Activated CD4-positive, alpha-beta T cell treated with anti-CD3 and anti-CD28 coated beads, Interleukin-2, amount 10 ng/mL, durations not matched to agents 24 days and 14 days (primary cell): ENCODE measurements at places on chromosomes 6 and 20.

GRCh38 chr6:151269321-151269995 is 29.7 kb downstream of the AKAP12 start:
- DNase-seq, result no peak

GRCh38 chr6:153437193-153437592 is 306.1 kb upstream of the RGS17 start:
- DNase-seq, result no peak

- peak; percentile 95 for DNase-seq
Observed at GRCh38 chr6:107847844-107848802, 24.0 kb upstream of the SCML4 start.

- no peak for DNase-seq
Observed at GRCh38 chr6:46917002-46917545, 4.7 kb downstream of the ADGRF5 start.

DNA sequence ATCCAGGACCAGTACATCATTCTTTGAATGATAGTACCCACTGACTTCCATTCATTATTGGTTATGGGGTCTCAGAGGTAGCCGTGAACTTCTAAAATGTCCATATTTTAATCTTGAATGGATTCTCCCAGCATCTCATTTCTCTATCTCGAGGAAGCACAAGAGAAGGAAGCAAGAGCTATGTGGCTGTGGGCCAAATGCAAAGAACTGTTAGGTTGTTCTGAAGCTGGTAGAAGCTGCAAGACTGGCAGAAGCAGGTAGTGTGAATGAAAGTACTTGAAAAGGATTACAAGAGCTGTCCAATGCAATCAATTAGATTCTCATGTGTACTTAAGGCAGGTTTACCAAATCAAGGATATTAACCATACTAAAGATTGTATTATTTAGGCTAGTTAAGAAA is 1131.8 kb downstream of the GRIK2 start:
- DNase-seq, result no peak
